ENCODE measurements at places on chromosomes 1 and 21.

GRCh38 chr1:70353601-70354331, 756 bp downstream of the ANKRD13C start:
- no peak for DNase-seq

DNA sequence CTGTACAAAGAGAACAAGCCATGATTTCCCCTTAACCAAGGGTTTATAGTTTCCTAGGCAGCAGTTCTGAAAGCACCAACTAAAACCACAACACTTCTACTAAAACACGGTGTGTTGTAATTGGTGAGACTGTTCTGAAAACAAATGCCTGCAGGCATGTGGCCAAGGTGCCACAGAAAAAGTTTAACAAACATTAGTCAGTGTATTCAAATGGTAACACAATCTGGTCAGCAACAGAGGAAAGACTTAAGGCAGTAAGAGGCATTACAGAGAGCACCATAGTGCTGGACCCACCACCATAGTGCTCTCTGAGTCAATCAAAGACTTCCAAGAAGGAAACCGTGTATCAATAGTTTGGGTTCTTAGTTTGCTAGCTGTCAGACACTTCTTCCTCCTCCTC, 16.7 kb downstream of the SNIP1 start:
- DNase-seq, result no peak

DNA sequence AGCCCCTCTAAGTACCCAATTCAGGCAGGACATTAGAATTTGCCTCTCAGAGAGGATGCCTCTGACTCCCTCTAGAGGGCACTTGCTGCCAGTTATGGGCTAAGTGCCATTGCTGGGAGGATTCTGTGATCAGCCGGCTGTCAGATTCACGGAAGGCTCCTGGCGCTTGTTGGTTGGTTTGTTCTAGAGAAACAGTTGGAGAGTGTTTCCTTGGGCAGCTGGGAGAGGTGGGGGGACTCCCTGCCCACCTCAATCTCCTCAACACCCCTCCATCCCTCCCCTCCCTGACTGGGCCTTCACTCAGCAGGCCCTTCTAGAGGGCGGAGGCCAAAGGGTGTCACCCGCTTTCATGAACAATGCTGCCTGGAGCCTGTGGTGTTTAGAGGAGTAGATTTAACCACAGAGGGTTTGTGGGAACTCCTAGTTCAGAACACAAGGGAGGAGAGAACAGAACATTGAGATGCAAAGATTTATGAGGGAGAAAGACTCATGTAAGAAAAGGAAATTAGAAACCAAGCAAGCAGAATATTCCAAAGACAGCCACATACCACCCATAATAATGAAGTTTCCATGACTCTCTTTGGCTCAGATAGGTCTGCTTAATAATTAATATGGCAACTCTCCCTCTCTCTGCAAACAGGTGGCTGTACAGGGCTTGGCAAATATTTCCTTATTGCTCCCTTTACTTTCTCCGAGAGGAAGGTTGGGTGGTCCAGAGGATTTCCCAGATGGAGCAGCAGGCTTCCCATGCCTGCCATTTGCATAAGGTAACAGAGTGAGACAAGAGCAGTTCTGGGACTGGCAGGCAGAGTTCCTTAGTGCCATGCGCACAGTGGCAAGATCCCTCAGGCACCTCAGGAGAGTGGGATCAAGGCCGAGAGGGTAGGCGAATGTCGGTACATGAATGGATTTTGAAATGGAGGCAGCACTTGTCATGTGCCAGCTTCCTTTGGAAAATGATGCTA, 30.0 kb upstream of the ACP6 start:
- peak; percentile 21 for DNase-seq

GRCh38 chr1:236904892-236905741, 99.1 kb downstream of the MT1HL1 start:
- no peak for DNase-seq

- DNase-seq, result no peak
Measured at GRCh38 chr1:222784916-222785315, 29.9 kb upstream of the DISP1 start.

- no peak for DNase-seq
Measured at GRCh38 chr1:234114648-234115307, 210.3 kb downstream of the SLC35F3 start.

GRCh38 chr21:37762606-37763005, 153.7 kb downstream of the KCNJ6 start:
- no peak for DNase-seq

DNA sequence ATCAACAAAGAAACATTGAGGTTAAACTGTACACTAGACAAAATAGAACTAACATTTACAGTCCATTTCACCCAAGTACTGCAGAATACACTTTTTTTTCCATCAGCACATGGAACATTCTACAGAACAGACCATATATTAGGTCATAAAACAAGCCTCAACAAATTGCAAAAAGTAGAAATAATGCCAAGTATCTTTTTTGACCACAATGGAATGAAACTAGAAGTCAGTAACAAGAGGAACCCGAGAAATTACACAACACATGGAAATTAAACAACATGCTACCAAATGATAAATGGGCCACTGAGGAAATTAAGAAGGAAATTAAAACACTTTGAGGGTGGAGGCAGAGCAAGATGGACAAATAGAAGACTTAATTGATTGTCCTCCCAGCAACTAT, 8.4 kb upstream of the C1orf185 start:
- no peak for DNase-seq

DNA sequence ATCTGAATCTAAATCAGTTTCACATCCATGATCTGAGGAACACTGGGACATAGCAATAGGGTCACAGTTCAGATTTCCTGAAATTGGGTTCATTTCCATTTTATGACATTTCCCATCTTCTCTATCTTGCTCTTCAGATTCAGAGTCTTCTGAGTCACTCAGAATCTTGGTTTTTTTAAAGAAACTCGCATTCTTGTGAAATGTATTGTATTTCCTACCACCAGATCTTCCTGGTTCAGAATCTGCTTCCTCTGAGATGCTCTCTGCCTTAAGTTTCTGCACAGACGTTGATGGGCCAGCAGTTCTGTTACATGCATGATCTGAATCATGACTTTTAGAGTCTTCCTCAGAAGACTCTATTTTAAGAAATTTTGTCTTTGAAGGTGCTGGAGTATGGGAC, 15.5 kb upstream of the PSMG1 start:
- DNase-seq, result no peak

- DNase-seq, result no peak
Measured at GRCh38 chr1:3481836-3482375, 27.4 kb downstream of the ARHGEF16 start.

GRCh38 chr1:121413821-121414220, 229.0 kb downstream of the SRGAP2C start:
- DNase-seq, result no peak

DNA sequence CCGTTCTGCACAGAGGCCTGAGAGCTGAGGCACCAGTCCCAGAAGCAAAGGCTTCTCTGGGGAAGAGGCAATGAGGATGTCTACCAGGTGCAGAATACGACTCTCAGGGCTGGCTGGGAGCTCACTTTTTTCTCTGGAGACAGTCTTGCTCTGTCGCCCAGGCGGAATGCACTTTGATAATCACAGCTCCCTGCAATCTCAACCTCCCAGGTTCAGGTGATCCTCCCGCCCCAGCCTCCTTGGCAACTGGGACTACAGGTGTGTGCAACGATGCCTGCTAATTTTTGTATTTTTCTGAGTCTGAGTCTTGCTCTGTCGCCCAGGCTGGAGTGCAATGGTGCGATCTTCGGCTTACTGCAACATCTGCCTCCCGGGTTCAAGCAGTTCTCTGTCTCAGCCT, 17.6 kb downstream of the NADK start:
- no peak for DNase-seq

GRCh38 chr1:93677729-93678128, 3.9 kb downstream of the BCAR3 start:
- no peak for DNase-seq

- DNase-seq, result no peak
Measured at GRCh38 chr21:42242611-42243010, 23.7 kb downstream of the ABCG1 start.

GRCh38 chr1:243547891-243548290, 292.1 kb downstream of the SDCCAG8 start:
- DNase-seq, result no peak

DNA sequence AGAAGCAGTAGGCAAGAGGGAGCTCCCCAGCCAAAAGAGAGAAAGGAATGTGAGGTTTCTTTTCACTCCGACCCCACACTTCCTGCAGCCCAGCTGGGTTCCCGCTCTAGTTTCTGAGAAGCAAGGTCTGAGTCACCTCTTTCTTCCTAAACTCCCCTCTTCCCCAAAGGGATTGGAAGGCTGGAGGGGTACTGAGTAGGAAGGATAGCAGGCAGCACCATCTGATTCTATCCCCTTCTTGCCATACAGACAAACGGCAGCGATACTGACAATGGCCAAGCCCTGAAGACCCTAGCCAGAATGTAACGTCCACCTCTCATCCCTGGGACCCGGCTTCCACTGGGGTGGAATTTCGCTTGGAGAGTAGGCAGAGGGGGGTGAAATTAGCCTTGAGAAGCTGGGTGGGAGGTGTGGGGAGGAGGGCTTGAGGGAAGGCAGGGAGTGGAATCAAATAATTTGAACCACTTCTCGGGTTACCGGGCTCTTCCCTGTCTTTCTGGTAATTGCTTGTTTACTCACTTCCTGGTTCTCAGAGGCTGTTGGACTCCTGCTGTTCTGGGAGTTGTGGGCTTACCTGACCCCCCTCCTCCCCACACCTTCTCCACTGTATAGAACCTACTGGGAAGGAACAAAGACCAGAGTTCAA, 13.2 kb downstream of the IER5 start:
- DNase-seq, result no peak

DNA sequence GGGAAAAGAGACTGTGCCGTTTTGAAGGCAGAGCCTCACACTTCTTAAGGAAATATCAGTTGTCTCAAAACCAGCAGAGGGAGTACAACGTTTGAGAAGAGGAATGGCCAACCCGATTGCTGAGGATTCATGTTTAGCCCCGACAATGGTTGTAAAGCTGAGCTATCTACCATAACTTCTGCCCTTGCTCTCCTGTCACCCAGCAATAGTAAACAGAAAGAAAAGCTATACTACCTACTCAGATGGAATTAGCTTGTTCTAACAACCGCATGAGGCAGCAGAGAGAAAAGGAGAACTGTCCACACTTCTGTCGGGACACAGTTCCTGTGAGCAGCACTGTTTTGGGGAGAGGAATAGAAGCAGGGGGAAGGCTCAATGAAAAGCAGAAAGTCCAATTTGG, 91.2 kb downstream of the SLC45A1 start:
- DNase-seq, result no peak

DNA sequence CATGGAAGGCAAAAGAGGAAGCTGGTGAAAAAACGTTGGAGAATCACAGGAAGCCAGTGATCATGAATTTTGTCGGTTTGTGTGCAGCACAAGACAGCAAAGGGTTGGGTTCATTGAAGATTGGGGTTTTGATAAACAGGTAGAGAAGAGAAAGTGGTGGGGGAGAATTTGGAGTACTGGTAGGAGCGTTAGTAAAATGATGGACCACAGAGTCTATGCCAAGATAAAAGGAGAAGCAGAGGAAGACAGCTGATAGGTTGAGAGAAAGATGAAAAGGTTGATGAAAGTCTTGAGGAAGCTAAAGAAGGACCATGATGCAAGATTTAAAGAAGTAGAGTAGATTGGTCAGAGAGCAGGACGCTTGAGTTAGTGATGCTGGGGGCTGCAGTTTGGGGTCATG, 156.8 kb upstream of the POU3F1 start:
- no peak for DNase-seq

GRCh38 chr21:35438643-35439404, 389.7 kb upstream of the RUNX1 start:
- DNase-seq, result no peak

DNA sequence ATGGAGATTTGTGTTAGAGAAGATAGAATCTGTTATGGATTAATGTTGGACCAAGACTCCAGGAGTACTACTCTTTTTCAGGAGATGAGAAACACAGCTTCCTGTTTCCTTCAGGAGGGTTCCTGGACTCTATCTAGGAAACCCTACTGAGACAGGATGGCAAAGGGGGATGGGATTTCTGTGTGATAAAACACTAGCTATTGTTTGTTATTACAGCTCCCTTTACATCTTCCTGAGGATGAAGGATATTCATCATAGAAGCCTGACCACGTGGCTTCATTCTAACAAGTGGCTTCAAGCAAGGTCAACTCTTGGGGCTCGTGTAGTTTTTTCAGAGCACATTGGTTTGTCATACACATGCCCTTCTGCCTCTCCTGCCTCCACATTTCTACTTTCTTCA, 33.3 kb downstream of the RGL1 start:
- no peak for DNase-seq

DNA sequence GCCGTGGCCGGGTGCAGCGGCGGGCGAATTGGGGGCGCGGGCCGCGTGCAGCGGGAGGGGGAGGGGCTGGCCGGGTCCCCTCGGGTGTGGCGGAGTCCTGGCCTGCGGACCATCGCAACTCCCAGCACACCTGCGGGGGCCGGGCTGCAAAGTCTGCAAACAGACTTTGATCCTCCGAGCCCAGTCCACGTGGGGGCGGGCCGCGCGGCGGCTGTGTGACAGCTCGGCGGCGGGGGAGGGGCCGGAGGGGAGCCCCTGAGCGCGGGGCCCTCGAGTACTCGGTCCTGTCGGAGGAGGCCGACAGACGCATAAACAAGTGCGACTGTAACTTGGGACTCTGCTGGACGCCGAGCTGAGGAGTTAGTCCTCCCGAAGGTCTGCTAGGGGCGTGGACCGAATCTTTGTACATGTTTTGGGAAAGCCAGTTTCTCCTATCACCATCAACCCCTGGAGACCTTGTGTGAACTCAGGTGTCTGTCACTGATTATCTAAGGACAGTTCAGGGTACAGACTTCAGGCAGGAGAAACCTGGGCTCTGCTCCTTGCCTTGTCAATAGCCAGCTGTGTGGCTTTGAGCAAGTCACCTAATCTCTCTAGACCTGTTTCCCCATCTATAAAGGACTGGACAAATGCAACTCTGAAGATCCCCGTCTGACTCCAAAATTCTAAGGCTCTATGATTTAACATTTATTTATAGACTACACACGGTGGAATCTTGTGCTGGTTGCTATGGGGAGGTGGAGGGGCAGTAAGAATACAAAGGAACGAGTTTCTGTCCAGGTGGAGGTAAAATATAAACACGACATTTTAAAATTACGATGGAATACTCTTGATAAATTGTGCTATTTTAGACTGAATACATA, 710 bp upstream of the SLC30A1 start:
- DNase-seq, result no peak

- DNase-seq, result no peak
Measured at GRCh38 chr21:44984428-44984791, 44.6 kb downstream of the SLX9 start.

- no peak for DNase-seq
Measured at GRCh38 chr1:29123887-29124365, at the start of gene TMEM200B. TSS of gene TMEM200B (minus strand) at chr1:29123903. CDS start at chr1:29121828, 2,075 bp downstream.

Measured in cerebellar nuclear complex (tissue), 1 donor.